ENCODE measurements at places on chromosomes 1 and 21. TPM values are rescaled to one million over a fixed set of nuclear protein-coding genes. Genes with fewer than 3 reads are reported as not detected.

The TFF2 gene
- total RNA-seq, result not detected

The PTBP2 gene
- total RNA-seq, result 15.8 TPM

The CRYBG2 gene
- 14.2 TPM for total RNA-seq

The SPRR2F gene
- not detected for total RNA-seq

The LENEP gene
- not detected for total RNA-seq

DNA sequence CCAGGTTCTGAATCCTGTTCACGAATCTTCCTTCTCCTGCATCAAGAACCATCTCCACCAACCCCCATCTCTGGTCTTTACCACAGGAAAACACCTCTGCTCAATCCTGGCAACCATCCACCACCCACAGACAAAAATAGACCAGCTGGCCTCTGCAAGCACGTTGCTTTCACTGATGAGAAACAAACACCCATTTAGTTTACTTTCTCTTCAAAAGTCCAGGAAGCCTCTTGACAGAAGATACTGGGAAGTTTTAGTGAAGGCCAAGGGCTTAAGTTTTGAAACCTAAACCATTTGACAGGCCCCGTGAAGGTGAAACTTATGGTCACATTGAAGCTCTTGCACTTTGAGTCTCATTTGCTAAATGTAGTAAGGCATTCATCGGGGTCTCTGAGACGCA lies 122.6 kb upstream of the PPP2R5A start:
- no peak overlapping the region for H3K27ac ChIP-seq
- H3K4me3 ChIP-seq, result no peak overlapping the region
- DNase-seq, result peak; percentile 88
- H3K4me1 ChIP-seq, result peaks cover 13% of the 10 kb centered on the region

DNA sequence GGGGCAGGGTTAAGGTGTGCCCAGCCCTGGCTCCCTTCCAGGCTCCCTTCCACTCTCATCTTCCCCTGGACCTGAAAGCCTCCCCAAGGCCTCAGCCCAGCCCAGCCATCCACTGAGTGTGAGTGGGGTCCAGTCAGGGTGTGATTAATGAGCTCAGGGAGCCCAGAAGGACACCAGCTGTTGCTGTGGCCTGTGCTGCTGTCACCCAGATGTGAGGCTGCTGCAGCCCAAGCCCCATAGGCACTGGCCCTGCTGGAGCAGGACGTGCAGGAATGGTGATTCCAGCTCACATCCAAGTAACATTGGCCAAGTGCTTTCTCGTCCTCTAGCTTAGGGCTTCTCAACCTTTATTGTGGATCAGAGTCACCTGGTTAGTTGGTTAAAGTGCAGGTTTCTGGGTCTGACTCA lies 77.6 kb downstream of the EPHB2 start:
- no peaks in the 10 kb centered on the region for H3K27me3 ChIP-seq
- no peak overlapping the region for H3K27ac ChIP-seq
- H3K4me1 ChIP-seq, result peaks cover 16% of the 10 kb centered on the region
- H3K4me3 ChIP-seq, result no peak overlapping the region
- no peaks in the 10 kb centered on the region for H3K36me3 ChIP-seq

DNA sequence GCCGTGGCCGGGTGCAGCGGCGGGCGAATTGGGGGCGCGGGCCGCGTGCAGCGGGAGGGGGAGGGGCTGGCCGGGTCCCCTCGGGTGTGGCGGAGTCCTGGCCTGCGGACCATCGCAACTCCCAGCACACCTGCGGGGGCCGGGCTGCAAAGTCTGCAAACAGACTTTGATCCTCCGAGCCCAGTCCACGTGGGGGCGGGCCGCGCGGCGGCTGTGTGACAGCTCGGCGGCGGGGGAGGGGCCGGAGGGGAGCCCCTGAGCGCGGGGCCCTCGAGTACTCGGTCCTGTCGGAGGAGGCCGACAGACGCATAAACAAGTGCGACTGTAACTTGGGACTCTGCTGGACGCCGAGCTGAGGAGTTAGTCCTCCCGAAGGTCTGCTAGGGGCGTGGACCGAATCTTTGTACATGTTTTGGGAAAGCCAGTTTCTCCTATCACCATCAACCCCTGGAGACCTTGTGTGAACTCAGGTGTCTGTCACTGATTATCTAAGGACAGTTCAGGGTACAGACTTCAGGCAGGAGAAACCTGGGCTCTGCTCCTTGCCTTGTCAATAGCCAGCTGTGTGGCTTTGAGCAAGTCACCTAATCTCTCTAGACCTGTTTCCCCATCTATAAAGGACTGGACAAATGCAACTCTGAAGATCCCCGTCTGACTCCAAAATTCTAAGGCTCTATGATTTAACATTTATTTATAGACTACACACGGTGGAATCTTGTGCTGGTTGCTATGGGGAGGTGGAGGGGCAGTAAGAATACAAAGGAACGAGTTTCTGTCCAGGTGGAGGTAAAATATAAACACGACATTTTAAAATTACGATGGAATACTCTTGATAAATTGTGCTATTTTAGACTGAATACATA lies 710 bp upstream of the SLC30A1 start:
- peak overlapping the region; percentile 13 for H3K27ac ChIP-seq
- H3K4me3 ChIP-seq, result peak overlapping the region; percentile 89
- H3K27me3 ChIP-seq, result no peaks in the 10 kb centered on the region
- DNase-seq, result peak; percentile 74
- peaks cover 25% of the 10 kb centered on the region for H3K36me3 ChIP-seq

- peaks cover 6% of the 10 kb centered on the region for H3K36me3 ChIP-seq
- no peak for DNase-seq
- H3K27me3 ChIP-seq, result no peaks in the 10 kb centered on the region
- peaks cover 16% of the 10 kb centered on the region for H3K4me1 ChIP-seq
Observed at GRCh38 chr21:34986561-34987500, 62.3 kb downstream of the RUNX1 start.

DNA sequence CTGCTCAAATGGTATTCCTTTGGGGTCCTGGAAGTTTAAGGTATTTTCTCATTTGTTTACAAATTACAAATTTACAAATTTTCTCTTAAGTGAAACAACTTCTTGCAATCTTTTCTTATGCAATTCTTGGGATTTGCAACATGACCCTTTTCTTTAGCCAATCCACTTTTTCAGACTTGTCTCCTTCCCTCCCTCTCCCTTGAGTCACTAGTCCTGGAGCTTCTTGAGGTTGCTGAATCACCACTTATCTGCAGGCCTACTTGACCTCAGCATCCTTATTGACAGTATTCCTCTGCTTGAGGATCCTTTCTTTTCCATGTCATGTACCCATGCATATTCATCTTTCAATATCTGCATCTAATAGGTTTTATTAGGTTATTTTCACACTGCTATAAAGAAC lies 302.8 kb upstream of the ADAMTS5 start:
- H3K36me3 ChIP-seq, result no peaks in the 10 kb centered on the region
- no peaks in the 10 kb centered on the region for H3K27me3 ChIP-seq
- peak; percentile 83 for DNase-seq
- H3K4me1 ChIP-seq, result peaks cover 13% of the 10 kb centered on the region
- H3K27ac ChIP-seq, result peak overlapping the region; percentile 50
- H3K4me3 ChIP-seq, result no peak overlapping the region

GRCh38 chr1:232038706-232039677 lies 412.4 kb downstream of the DISC1 start:
- DNase-seq, result peak; percentile 78
- H3K4me3 ChIP-seq, result no peak overlapping the region
- H3K4me1 ChIP-seq, result peaks cover 15% of the 10 kb centered on the region
- H3K36me3 ChIP-seq, result no peaks in the 10 kb centered on the region
- peak overlapping the region; percentile 22 for H3K27ac ChIP-seq
- no peaks in the 10 kb centered on the region for H3K27me3 ChIP-seq

DNA sequence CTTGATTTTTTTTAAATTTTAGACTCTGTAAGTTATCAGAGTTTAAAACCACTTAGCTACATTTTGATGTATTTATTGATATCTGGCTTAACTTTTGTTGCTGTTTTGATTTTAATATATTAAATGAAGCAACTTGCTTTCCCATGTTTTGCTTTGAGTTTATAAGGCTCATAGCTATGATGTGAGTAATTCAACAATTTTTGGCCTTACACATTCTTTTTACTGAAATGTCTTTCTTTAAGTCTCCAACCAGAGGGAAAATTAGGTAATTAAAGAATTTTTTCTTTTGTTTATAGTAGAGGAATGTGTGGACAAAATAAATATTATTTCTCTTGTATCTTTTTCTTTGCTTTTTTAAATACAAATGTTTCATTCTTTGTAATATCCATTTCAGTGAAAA lies 258.3 kb upstream of the ADAMTS5 start:
- peaks cover 6% of the 10 kb centered on the region for H3K4me1 ChIP-seq
- no peaks in the 10 kb centered on the region for H3K36me3 ChIP-seq
- H3K27ac ChIP-seq, result no peak overlapping the region
- no peaks in the 10 kb centered on the region for H3K27me3 ChIP-seq
- DNase-seq, result no peak

DNA sequence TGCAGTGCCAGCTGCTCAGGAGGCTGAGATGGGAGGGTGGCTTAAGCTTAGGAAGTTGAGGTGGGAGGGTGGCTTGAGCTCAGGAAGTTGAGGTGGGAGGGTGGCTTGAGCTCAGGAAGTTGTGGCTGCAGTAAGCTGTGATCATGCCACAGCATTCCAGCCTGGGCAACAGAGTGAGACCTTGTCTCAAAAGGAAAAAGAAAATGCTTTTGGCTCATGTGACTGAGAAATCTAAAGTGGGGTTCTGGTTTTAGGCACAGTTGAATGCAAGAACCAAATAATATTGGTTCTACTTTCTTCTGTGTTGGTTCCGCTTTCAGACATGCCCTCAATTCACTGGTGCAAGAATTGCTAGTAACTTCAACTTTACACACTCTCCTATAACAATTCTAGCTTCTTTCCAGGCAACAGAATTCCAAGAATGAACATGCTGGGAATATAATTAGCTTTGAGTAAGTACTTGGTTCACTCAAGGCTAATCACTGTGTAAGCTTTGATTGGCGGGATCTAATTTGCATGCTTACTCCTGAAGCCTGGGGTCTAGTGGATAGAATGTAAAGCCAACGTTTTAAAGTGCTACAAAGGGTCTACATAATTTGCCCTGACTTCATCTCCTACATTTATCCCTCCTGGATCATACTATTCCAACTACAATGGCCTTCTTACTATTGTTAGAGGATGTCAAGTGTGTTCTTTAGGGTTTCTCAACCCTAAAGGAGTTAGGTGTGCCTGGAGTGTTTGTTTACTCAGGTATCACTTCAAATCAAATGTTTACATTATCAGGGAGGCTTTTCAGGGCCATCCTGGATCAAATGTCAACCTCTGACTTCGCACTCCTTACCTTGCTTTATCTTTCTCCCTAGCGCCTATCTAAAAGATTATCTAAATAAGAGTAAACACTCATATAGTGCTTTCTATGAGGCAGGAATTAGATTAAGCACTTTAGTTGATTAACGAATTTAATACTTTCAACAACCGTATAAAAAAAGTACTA lies 115.1 kb downstream of the SLC16A1 start:
- H3K4me1 ChIP-seq, result peaks cover 5% of the 10 kb centered on the region
- H3K36me3 ChIP-seq, result no peaks in the 10 kb centered on the region
- no peaks in the 10 kb centered on the region for H3K27me3 ChIP-seq
- H3K4me3 ChIP-seq, result no peak overlapping the region

DNA sequence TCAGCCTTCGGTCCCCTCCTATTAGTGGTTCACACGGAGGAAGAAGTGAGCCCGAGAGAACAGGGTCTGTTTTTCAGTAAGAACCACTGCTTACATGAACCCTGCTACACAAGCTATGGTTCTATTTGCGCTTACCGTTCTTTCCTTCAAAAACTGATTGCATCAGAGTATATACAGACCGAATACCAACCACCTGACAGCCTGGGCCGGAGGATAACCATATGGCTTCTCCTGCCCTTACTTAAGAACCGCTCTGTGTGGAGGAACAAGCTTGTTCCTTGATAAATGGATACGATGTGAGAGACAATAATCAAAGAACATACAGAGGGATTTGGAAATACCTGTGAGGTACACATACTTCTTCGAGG lies 1.1 kb upstream of the KCNT2 start:
- H3K36me3 ChIP-seq, result no peaks in the 10 kb centered on the region
- no peaks in the 10 kb centered on the region for H3K27me3 ChIP-seq
- DNase-seq, result no peak
- H3K4me1 ChIP-seq, result no peaks in the 10 kb centered on the region
- no peak overlapping the region for H3K4me3 ChIP-seq

DNA sequence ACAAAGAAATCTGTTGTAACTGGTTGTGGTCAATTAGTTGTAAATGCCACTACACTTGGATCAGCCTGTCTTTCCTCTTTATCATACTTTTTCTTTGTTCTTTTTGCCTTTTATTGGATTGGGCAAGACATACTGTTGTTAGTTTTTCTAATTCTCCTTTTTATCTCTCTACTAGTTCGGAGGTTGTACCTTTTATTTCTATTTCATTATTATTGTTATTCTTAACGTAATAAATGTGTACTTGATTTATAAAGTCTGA lies 59.2 kb downstream of the IVNS1ABP start:
- no peak overlapping the region for H3K4me3 ChIP-seq
- no peak for DNase-seq
- H3K27ac ChIP-seq, result no peak overlapping the region
- H3K36me3 ChIP-seq, result no peaks in the 10 kb centered on the region

GRCh38 chr1:109228167-109228566 lies 14.4 kb downstream of the SARS1 start:
- DNase-seq, result no peak
- no peak overlapping the region for H3K4me3 ChIP-seq
- H3K4me1 ChIP-seq, result peaks cover 12% of the 10 kb centered on the region
- H3K27me3 ChIP-seq, result no peaks in the 10 kb centered on the region

DNA sequence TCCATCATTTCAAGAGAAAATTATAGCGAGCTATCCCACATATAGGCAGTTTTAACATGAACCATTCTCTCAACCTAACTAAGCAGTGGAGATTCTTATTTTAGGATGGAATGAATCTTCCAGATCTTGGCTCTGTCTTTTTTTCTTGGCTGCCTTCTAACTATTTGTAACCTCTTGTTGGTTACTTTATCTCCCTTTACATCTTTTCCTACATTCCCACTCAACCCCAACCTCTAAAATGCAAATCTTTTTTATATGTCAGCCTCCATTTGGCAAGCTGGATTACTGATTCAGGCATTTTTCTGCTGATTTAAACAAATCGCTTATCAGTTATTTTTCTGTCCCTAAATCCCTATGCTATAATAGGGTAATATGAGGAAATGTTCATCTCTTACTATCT lies 46.9 kb upstream of the LHX8 start:
- H3K4me3 ChIP-seq, result no peak overlapping the region
- H3K27ac ChIP-seq, result no peak overlapping the region
- no peaks in the 10 kb centered on the region for H3K27me3 ChIP-seq

DNA sequence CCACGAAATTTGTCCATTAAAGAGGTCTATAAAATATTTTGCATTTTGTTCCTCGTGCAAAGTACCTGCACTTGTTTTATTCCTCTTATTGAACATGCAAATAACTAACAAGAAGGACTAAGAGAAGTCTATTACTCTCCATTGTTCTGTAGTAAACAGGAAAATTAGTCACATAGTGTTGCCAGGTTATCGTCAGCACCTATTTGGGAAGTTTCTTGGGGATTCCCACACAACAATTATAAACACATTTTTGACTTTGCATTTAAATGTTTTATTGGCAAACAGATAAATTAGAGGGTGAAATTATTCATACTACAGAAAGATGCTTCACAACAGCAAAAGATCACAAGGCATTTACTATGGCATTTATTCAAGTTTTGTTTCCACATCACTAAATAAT lies 174.5 kb downstream of the ZC3H11B start:
- no peak for DNase-seq
- H3K27ac ChIP-seq, result no peak overlapping the region
- H3K4me3 ChIP-seq, result no peak overlapping the region
- H3K27me3 ChIP-seq, result peaks cover 60% of the 10 kb centered on the region
- no peaks in the 10 kb centered on the region for H3K4me1 ChIP-seq
- no peaks in the 10 kb centered on the region for H3K36me3 ChIP-seq

Measured in MCF 10A (cell line).